ENCODE measurements at places on chromosomes 4 and X. TPM values are rescaled to one million over a fixed set of nuclear protein-coding genes. Genes with fewer than 3 reads are reported as not detected.

NAP1L2 gene
- under 0.01 TPM for total RNA-seq

GRCh38 chr4:76581077-76581962 is 146.3 kb downstream of the SHROOM3 start:
- DNase-seq = peak; percentile 49

- DNase-seq = no peak
Observed at GRCh38 chr4:115325836-115326235, 212.4 kb upstream of the NDST4 start.

GRCh38 chr4:37958932-37959331 is 1.3 kb upstream of the PTTG2 start:
- DNase-seq = no peak

- peak; percentile 57 for DNase-seq
Observed at GRCh38 chrX:11655282-11656015, 10.3 kb downstream of the ARHGAP6 start.
